ENCODE measurements at places on chromosomes 6 and 20.

- peak; percentile 15 for DNase-seq
Observed at GRCh38 chr6:53986165-53986720, 125.0 kb upstream of the MLIP start.

DNA sequence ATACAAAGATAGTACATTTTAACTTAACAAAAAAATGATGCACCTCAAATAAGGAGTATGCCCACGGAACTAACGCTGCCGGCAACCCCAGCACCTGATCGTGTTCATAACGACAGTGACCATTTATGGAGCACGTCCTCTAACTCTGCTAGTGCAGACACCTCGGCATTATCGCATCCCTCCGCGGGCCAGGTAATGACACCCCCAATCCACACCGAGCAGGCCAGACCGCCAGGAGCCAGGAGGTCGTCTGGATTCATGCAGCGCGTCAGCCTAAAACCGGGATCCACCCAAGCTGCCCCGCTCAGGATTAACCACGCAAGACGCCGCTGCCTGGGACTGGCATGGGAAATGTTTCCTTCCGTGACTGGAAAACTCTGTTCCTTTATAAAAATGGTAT lies 34.1 kb downstream of the DACT2 start:
- no peak for DNase-seq

DNA sequence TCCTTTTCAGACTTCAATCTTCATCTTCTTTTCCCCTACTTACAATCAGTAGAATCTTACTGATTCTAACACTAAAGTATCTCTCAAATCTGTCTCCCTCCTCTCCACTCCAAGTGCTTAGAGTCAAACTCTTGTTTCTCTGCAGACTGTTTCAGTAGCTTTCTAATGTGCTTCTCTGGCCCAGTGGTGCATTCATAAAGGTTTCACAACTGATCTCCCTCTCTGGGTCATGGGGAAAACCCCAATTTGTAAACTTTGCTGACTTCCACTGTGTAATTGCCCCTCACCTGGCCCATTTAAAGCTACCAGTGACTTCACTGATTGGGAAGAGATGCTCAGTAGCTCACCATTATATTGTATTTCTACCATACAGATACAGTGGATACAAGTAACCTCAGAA lies 183.6 kb downstream of the FAXC start:
- no peak for DNase-seq

GRCh38 chr6:14524319-14524718 lies 406.7 kb downstream of the CD83 start:
- no peak for DNase-seq

DNA sequence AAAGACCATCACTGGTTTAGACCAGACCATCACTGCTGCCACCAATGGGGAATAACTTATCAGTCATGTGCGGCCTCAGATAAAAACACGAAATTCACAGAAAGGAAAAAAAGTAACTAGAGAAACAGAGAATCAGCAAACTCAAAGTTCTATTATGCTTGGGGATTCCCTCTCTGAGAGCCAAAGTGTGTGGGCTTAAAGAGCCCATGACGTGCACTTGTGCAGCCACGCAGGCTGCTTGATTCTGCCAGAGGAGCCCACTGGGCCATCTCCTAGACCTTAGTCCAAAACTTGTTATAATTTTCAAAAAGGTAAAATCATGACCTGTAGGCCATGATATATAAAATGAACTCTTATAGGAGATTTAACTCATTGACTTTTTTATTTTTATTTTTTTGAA lies 15.2 kb downstream of the RAB44 start:
- DNase-seq: no peak

DNA sequence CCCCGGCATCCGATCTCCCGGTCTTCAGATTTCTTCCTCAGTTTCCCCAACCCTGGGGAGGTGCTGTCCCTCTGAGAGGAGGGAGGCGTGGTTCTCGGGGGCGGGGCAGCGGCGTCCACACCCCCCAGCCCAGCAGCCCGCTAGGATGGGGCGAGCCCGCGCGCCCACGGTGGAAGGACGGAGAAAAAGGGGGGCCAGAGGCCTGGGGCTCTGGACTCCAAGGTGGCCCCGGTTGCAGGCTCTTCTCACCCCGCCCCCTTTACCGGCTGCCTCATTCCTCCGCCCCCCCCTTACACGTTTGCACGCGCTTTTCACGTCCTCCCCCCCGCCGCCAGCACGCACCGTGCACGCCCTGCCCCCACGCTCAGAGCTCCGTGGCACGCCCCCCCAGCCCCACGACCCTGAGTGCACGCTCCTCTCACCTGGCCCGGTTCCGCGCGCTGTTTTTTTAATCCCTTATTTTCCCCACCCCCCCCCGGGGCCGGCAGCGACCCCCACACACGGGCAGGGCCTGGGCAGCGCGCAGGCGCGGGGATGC lies 402 bp downstream of the ZBTB12 start:
- peak; percentile 78 for DNase-seq

- no peak for DNase-seq
Observed at GRCh38 chr6:165825256-165825815, 162.3 kb upstream of the PDE10A start.

DNA sequence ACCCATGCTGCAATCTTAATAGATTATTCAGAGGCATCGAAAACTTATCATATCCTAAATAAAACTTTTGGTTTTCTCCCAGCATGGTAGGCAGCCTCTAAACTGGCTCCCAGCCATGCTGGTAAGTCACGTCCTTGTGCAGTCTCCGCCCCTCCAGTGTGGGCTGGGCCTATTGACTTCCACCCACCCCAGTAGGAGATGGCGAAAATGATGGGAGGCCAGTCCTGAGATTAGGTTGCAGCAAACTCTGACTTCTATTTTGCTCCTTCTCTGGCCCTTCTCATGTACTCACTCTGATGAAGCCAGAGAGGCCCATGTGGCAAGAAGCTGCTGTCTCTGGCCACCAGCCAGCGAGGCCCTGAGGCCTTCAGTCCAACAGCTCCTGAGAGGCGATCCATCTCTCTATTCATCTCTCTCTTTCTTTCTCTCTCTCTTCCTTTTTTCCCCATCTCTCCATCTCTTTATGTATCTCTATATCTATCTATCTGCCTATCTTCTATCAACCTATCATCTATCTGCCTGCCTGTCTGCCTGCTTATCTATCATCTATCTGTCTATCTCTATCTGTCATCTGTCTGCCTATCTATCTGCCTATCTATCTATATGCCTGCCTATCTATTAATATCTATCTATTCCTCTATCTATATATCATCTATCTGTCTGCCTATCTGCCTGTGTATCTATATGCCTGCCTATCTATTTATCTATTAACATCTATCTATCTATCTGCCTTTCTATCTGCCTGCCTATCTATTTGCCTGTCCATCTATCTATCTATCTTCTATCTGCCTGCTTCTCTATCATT lies 52.7 kb upstream of the STX16 start:
- no peak for DNase-seq

DNA sequence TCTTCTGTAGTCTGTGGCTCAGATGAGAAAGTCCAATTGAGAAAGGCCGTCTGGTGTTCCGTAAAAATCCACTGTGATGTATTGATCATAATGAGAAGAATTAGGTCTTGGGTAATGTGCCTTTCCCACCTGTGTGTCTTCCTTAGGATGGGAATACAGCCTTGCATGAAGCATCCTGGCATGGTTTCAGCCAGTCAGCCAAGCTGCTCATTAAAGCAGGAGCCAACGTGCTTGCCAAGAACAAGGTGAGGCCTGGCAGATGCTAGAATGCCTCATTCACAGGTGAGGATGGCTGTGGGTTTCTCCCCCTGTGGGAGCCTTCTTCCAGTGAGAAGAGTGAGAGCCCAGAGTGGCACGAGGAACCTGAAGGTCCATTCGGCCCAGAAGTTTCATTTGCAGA lies 32.7 kb downstream of the LYRM2 start:
- DNase-seq: no peak

GRCh38 chr6:15081447-15081846 lies 164.4 kb upstream of the JARID2 start:
- DNase-seq: no peak

DNA sequence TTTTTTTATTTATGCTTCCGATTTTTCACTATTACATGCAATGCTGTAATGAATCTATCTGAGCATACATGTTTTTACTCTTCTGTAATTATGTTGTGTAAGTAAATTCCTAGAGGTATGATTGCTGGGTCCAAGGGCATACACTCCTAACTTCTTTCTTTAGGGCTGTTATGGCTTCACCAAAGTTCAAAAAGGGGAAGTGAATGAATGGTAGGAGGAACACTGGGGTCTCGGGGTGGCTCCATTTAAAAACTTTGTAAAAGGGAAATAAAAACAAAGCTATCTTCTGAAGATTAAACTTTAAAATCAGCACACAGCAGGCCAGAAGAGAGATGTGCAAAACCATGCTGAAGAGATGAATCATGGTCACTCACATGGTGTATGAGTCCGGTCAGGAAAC lies 289.1 kb upstream of the SUPT3H start:
- no peak for DNase-seq

GRCh38 chr20:20213526-20214121 lies 154.3 kb upstream of the INSM1 start:
- no peak for DNase-seq

- no peak for DNase-seq
Observed at GRCh38 chr6:85113934-85114580, 335.8 kb upstream of the NT5E start.

- no peak for DNase-seq
Observed at GRCh38 chr20:62692176-62692575, 16.5 kb upstream of the NTSR1 start.

GRCh38 chr6:135851442-135852271 lies at the start of gene PDE7B:
Gene PDE7B, plus strand, starts transcription at chr6:135851701.
- peak; percentile 60 for DNase-seq

GRCh38 chr6:122322824-122323223 lies 76.6 kb upstream of the HSF2 start:
- DNase-seq: no peak

DNA sequence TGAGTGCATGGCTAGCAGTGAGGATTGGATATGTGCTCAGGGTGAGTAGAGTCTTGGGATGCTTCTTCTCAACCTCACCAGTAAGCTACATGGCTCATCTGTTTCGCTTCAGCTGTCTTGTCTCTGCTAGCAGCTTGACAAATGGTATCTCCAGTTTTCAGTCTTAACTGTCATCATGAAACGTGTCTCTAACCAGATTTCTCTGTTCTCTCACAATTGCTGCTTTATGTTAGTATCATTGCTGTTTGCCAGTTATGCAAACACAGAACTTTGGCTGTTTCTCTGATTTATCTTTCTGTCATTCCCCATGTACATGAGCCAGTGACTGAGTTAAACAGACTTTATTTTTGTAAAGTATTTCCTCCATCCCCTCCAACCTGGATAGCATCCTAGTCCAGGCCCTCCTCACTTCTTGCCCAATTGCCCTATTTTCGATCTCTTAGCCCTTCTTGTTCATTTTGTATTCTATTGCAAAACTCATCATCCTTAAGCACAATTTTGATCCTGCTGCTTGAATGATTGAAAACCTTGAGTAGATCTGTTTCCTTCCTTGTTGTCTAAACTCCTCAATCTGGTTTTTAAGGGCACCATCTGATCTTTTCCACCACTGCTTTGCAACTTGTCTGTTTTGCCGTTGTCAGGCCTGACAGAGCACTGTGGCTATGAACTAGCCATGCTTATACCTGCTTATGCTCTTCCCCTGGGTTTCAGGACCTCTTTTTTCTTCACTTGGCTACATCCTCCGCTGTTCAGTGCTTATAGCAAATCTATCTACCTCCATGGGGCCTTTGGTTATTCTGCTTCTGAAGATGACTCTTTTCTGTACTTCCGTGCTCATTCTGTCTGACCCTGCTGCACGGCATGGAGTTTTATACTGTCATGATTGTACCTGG lies 37.7 kb upstream of the ADIG start:
- DNase-seq: no peak

- DNase-seq: no peak
Observed at GRCh38 chr20:50886184-50886790, 45.0 kb downstream of the ADNP start.

- no peak for DNase-seq
Observed at GRCh38 chr6:73372516-73372915, 2.8 kb upstream of the OOEP start.

- DNase-seq: no peak
Observed at GRCh38 chr6:7446619-7447325, 57.2 kb downstream of the RIOK1 start.

GRCh38 chr20:26207237-26207966 lies 510.7 kb upstream of the ZNF337 start:
- no peak for DNase-seq

- DNase-seq: no peak
Observed at GRCh38 chr6:48916607-48917006, 546.4 kb downstream of the MMUT start.

DNA sequence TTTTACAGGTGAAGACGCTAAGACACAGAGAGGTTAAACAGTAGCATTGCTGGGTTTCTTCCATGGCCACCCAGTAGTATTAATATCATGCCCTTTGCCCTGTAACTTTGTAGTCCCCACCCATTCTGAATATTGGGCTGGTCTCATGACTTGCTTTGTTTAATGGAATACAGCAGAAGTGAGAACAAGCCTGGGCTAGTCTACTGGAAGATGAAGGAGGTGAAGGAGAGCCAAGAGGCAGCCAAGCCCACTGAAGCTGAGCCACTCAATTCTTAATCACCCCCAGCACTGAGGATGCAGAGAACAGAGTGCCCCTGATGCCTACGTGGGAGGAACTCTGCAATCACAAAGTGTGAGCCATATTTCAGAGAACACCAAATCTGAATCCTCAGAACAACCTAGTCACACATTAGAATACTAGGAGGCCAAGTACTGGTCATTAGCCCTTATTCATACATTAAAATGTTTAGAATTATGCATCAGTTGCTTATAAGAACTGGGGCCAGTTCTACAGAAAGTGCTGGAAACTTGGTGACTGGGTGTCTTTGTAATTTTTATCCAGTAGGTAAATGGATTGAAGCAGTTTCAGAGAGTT lies 270.1 kb upstream of the PRND start:
- DNase-seq: no peak

DNA sequence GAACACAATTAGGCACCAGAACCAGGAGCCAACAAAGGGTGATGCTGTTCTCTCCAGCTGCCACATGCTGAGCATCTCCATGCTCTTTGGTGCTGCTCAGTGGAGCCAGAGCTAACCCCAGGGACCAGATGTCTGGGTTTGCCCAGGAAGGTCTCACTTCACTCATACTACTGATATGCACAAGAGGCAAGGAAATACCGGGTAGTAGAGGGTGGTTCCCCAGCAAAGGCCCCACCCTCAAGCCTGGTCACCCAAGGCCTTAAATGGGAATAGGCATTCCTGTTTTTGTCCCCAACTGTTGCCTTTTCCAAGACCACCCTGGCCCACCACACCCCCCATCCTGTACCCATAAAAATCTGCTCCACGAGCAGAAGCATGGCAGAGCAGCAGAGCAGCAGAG lies 204.5 kb upstream of the TAB2 start:
- no peak for DNase-seq

DNA sequence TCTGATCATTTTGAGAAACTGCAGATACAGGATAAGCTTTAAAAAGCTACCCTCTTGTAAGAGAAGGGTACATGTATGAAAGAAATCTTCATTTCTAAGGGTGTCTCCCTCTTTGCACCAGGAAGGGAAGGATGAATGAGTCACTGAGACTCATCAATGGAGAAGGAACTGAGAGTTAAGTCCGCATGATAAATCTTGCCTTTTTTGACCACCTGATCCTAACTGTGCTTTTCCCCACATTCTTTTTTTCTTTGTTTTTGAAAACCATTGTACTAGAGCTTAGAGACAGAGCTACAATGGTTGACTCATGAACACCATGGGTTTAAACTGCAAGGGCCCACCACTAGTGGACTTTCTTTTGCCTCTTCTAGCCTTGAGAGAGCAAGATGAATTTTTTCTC lies 353.0 kb upstream of the RGS17 start:
- DNase-seq: no peak

All from activated CD4-positive, alpha-beta T cell treated with anti-CD3 and anti-CD28 coated beads for 48 hours (primary cell).